ENCODE measurements at places on chromosomes 3 and 15. TPM values are rescaled to one million over a fixed set of nuclear protein-coding genes. Genes with fewer than 3 reads are reported as not detected.

DNA sequence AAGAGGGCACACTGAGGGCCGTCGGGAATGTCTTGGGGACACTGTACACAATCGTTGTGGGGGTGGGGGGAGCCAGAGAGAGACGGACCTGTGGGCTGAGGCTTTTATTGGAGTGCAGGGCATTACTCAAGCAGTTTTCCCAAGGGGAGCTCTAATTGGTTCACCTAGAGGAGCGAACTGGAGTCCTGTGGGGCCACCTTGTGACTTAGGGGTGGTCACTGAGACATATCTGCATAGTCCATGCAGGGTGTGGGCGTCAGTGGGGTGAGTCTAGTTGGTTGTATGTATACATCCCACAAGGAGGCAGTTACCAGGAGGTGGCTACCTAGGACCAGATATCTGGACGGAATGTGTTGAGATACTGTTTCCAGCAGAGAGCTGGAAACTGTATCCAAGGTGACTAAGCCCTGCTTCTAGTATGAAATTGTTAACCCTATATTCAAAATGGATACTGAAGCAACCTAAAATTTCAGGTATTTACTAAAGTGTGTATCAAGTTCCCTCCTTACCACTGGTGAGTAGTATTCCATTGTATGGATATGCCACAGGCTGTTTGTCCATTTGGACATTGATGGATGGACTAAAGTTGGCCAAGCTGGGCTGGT, 2.6 kb upstream of the PIGZ start:
- H3K27me3 ChIP-seq: no peaks in the 10 kb centered on the region
- DNase-seq: no peak
- H3K4me1 ChIP-seq: peaks cover 18% of the 10 kb centered on the region
- H3K27ac ChIP-seq: no peak overlapping the region
- no peak overlapping the region for H3K4me3 ChIP-seq

GRCh38 chr15:70879401-70879800, 12.8 kb downstream of the THAP10 start:
- no peaks in the 10 kb centered on the region for H3K4me1 ChIP-seq
- H3K27me3 ChIP-seq: no peaks in the 10 kb centered on the region
- H3K4me3 ChIP-seq: no peak overlapping the region
- no peak overlapping the region for H3K27ac ChIP-seq
- DNase-seq: no peak

Gene CCDC33
- total RNA-seq: not detected

GRCh38 chr3:9797196-9797945, 4.5 kb downstream of the ARPC4 start:
- peaks cover 27% of the 10 kb centered on the region for H3K36me3 ChIP-seq
- peaks cover 32% of the 10 kb centered on the region for H3K4me1 ChIP-seq
- no peak overlapping the region for H3K4me3 ChIP-seq
- H3K27ac ChIP-seq: no peak overlapping the region
- no peaks in the 10 kb centered on the region for H3K27me3 ChIP-seq
- DNase-seq: no peak

DNA sequence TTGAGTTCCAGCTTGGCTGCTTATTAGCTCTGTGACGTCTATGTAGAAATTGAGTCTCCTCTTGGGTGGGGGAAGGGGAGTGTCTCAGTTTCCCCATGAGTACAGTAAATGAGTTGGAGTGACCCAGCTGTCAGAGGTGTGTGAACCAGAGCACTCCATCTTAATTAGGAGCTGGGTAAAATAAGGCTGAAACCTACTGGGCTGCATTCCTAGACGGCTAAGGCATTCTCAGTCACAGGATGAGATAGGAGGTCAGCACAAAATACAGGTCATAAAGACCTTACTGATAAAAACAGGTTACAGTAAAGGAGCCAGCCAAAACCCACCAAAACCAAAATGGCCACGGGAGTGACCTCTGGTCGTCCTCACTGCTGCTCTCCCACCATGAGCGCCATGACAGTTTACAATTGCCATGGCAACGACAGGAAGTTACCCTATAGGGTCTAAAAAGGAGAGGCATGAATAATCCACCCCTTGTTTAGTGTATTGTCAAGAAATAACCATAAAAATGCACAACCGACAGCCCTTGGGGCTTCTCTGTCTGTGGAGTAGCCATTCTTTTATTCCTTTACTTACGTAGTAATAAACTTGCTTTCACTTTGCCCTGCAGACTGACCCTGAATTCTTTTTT, 222.4 kb downstream of the CACNA2D3 start:
- no peaks in the 10 kb centered on the region for H3K27me3 ChIP-seq
- DNase-seq: no peak
- H3K27ac ChIP-seq: no peak overlapping the region
- H3K36me3 ChIP-seq: no peaks in the 10 kb centered on the region
- H3K4me3 ChIP-seq: no peak overlapping the region

GRCh38 chr15:100350434-100351226, 8.9 kb upstream of the ADAMTS17 start:
- no peaks in the 10 kb centered on the region for H3K36me3 ChIP-seq
- peak overlapping the region; percentile 99 for H3K27ac ChIP-seq
- no peaks in the 10 kb centered on the region for H3K27me3 ChIP-seq
- H3K4me1 ChIP-seq: peaks cover 6% of the 10 kb centered on the region
- peak overlapping the region; percentile 93 for H3K4me3 ChIP-seq
- DNase-seq: no peak

Gene KLHL18
- total RNA-seq: 17.6 TPM

GRCh38 chr3:13718000-13718399, 161.9 kb downstream of the WNT7A start:
- H3K27me3 ChIP-seq: no peaks in the 10 kb centered on the region
- DNase-seq: no peak
- no peaks in the 10 kb centered on the region for H3K4me1 ChIP-seq
- no peaks in the 10 kb centered on the region for H3K36me3 ChIP-seq
- H3K4me3 ChIP-seq: no peak overlapping the region
- H3K27ac ChIP-seq: no peak overlapping the region

Gene PXK
- total RNA-seq: 6.5 TPM

DNA sequence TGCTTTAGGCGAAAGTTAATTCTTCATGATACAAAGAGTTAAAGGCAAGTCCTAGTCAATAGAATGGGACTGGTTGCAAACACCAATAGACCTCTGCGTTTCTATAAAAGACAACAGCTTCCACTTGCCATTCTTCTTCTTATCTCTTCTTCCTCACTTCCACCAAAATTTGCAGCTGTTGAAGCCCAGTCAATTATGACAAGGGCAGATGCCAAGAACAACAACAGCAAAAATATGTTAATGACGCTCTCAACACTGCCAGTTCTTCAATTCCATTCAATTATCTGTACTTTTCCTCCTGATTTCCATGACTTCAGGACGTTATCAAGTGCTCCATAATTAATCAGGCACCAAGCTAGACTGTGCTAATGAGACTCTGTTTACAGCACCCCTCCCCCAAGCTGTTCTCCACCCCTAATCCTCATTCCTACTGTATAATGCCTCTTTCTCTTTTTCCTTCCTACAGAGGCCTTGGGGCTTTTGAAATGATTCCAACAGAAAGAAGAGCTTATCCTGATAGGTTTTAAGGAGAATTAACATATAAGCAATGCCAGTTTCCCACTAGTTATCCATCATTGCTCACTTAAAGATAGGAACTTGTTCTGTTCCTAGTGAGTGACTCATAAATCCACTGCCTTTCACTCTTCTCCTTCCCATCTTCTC, 1160.5 kb downstream of the IGSF11 start:
- no peak for DNase-seq
- no peaks in the 10 kb centered on the region for H3K4me1 ChIP-seq
- H3K36me3 ChIP-seq: no peaks in the 10 kb centered on the region
- H3K27ac ChIP-seq: no peak overlapping the region
- no peaks in the 10 kb centered on the region for H3K27me3 ChIP-seq
- no peak overlapping the region for H3K4me3 ChIP-seq

Gene COX5A
- total RNA-seq: 197 TPM

Gene UNC13C
- total RNA-seq: 0.18 TPM

GRCh38 chr3:57007521-57008460, 52.7 kb upstream of the SPATA12 start:
- no peaks in the 10 kb centered on the region for H3K27me3 ChIP-seq
- H3K4me3 ChIP-seq: peak overlapping the region; percentile 8
- H3K36me3 ChIP-seq: no peaks in the 10 kb centered on the region
- peaks cover 87% of the 10 kb centered on the region for H3K4me1 ChIP-seq
- H3K27ac ChIP-seq: peak overlapping the region; percentile 91

DNA sequence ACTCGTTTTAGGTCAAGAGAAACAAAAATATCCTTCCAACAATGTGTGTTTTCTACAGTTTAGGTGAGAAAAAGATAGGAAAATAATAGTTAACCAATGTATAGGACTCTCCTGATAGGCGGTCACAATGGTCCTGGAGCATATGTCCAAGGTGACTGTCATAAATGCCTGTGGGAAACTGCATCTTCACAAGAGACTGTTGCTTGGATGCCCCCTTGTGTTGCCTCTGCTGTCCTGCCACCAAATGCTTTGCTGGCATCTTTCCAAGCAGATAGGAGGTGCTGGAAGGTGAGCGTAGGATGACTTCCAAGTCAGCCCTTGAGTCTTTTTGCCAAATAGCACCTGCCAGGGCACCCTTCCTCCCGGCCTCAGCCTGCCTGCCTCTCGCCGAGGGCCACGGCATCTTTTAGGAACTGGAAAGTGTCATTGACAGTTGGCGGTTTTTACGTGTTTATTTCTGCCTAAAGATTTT, 24.1 kb upstream of the SACM1L start:
- H3K4me1 ChIP-seq: peaks cover 20% of the 10 kb centered on the region
- no peaks in the 10 kb centered on the region for H3K36me3 ChIP-seq
- no peak overlapping the region for H3K27ac ChIP-seq
- H3K4me3 ChIP-seq: no peak overlapping the region
- no peak for DNase-seq

Gene HTR3E
- total RNA-seq: not detected

- H3K27me3 ChIP-seq: no peaks in the 10 kb centered on the region
- peaks cover 5% of the 10 kb centered on the region for H3K4me1 ChIP-seq
- no peak overlapping the region for H3K4me3 ChIP-seq
- DNase-seq: no peak
Observed at GRCh38 chr3:126080970-126081369, 3.0 kb downstream of the SLC41A3 start.

DNA sequence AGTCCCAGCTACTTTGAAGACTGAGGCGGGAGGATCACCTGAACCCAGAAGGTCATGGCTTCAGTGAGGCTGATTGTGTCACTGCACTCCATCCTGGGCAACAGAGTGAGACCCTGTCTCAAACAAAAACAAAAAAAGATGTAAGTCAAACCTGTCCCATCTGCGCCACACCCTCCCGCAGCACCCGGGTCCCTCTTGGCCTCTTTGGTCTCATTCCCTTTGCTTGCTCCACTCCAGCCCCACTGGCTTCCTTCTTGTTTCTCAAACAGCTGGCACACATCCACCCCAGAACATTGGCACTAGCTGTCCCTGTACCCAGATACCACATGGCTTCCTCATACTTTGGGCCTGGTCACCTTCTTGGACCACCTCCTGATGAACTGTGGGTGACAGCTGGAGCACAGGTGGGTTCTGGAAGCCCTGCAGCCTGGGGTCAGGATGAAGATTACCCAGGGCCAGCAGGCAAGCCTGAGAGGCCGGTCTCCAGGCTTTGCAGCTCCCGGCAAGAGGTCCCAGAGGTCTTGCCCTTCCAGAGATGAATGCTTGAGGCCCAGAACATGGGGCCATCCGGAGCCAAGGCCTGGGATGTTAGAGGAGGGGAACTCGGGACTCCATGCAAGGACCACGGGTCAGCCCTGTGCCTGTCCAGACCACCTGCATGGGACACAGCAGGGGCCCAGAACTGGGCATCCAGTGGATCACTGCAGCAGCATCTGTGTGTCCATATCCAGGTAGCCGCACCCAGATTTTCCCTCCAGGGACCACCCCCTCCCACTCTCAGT, 10.9 kb upstream of the GATA2 start:
- H3K4me1 ChIP-seq: no peaks in the 10 kb centered on the region
- H3K27me3 ChIP-seq: peaks cover 93% of the 10 kb centered on the region
- H3K4me3 ChIP-seq: no peak overlapping the region
- no peaks in the 10 kb centered on the region for H3K36me3 ChIP-seq

Gene SUSD5
- 0.76 TPM for total RNA-seq

DNA sequence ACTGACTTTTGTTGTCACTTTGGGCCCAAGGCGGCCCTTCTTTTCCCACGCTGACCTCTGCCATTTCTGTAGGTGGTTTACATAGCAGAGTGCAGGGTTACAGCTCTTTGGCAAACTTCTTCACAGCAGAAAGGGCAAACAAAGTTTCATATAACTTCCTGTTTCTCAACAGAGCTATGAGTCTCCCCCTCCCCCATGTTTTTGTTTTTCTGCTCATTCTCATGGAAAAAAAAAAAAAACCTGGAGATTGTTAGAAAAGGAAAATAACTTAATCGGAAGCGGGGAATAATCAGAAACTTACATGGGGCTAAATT, 342.0 kb upstream of the NR2F2 start:
- no peaks in the 10 kb centered on the region for H3K27me3 ChIP-seq
- no peak overlapping the region for H3K27ac ChIP-seq
- no peaks in the 10 kb centered on the region for H3K4me1 ChIP-seq
- H3K4me3 ChIP-seq: no peak overlapping the region
- DNase-seq: no peak

Gene RNF111
- 19.6 TPM for total RNA-seq

- DNase-seq: no peak
- no peaks in the 10 kb centered on the region for H3K27me3 ChIP-seq
- no peak overlapping the region for H3K4me3 ChIP-seq
- no peaks in the 10 kb centered on the region for H3K4me1 ChIP-seq
- H3K27ac ChIP-seq: no peak overlapping the region
Observed at GRCh38 chr15:37638691-37639090, 295.7 kb upstream of the TMCO5A start.

DNA sequence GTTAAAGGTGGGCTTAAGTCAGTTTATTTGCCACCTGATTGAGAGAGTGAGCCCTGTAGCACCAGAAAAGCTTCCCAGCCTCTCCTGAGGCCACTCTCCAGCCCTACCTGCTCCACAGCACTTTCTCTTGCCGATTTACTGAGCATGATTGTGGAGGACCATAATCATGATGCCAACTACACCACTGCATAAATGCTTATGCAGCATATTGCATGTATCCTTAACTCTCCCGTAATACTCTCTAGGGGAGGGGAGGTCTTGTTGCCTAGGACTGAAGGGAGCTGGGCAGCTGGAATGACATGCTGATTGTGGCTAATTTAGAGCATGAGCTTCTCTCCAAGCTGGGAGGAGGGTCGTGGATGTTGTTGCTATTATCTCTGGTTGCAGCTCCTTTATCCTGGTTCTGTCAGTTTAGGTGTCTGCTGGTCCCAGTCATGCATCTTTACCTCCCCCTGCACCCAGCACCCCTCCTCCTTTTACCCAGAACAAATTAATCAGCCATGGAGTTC, 54.3 kb downstream of the GPD1L start:
- peaks cover 96% of the 10 kb centered on the region for H3K36me3 ChIP-seq
- no peaks in the 10 kb centered on the region for H3K4me1 ChIP-seq
- DNase-seq: no peak
- no peak overlapping the region for H3K27ac ChIP-seq

Gene SFMBT1
- total RNA-seq: 6.6 TPM

GRCh38 chr15:36284911-36285310, 294.5 kb upstream of the CDIN1 start:
- DNase-seq: no peak
- H3K4me3 ChIP-seq: no peak overlapping the region
- H3K4me1 ChIP-seq: no peaks in the 10 kb centered on the region
- H3K27me3 ChIP-seq: no peaks in the 10 kb centered on the region
- H3K27ac ChIP-seq: no peak overlapping the region

- no peak overlapping the region for H3K27ac ChIP-seq
- peaks cover 34% of the 10 kb centered on the region for H3K4me1 ChIP-seq
- no peaks in the 10 kb centered on the region for H3K36me3 ChIP-seq
Observed at GRCh38 chr3:27322634-27323033, 46.5 kb downstream of the NEK10 start.

Gene OR4F6
- total RNA-seq: not detected

Gene WNT5A
- 28.8 TPM for total RNA-seq

GRCh38 chr15:42723068-42723467, 13.9 kb downstream of the CDAN1 start:
- H3K36me3 ChIP-seq: peaks cover 98% of the 10 kb centered on the region
- no peak for DNase-seq
- no peak overlapping the region for H3K27ac ChIP-seq
- no peaks in the 10 kb centered on the region for H3K27me3 ChIP-seq
- no peaks in the 10 kb centered on the region for H3K4me1 ChIP-seq

Gene GNB4
- total RNA-seq: 30.3 TPM

All from esophagus squamous epithelium (tissue), 5 donors.